DND-41 (cell line): ENCODE measurements at places on chromosomes 4 and X.

GRCh38 chrX:40104630-40104984 is 6.8 kb upstream of the BCOR start:
- no peak for DNase-seq

- DNase-seq = no peak
These were observed 241.6 kb downstream of the MGST2 start for GRCh38 chr4:139907001-139907809.

- DNase-seq = no peak
These were observed 426.8 kb downstream of the HNRNPD start for GRCh38 chr4:81946996-81947395.

GRCh38 chrX:24268786-24269185 is 45.1 kb downstream of the SUPT20HL2 start:
- no peak for DNase-seq

DNA sequence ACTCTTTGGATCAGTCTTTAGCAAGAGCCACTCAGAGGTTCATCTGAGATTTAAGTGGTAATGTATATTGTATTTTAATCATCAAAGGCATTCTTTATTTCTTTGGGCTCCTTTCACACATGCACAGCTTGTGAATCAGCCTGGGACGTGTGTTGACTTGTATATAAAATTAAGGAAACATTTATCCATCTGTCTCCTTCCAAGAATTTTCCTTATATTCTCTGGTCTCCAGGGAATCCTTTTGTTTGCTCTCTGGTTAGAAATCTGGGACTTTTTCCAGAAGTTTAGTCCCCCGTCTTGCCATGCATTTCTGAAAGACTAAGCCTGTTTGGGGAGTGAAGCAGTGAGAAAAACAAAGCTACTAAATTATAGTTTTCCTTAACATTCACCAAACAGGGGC is 212.3 kb downstream of the DCAF12L2 start:
- no peak for DNase-seq
